CD4-positive, alpha-beta T cell treated with Interleukin-17A for 1 hour (primary cell): ENCODE measurements at places on chromosomes 12 and 14.

DNA sequence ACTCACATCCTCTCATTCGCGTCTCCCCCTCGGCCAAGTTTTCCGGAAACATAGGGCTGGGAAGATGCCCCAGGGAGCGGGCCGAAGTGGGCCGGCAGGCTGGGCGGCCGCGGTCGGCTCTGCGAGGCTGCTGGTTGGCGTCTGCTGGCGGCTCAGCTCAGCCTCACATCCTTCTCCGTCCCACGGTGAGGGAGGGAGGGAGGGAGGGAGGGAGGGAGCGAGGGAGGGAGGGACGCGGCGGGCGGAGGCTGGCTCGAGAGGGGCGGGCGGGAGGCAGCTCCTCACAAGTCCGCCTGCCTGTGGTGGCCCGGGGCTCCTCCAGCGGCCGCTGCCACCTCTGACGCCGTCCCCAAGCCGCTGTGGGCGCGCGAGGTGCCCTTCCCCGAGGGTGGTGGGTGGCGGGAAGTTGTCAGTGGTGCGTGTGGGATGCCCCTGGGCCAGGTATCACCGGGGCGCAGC lies 93.8 kb downstream of the RFLNA start:
- peak; percentile 46 for DNase-seq

DNA sequence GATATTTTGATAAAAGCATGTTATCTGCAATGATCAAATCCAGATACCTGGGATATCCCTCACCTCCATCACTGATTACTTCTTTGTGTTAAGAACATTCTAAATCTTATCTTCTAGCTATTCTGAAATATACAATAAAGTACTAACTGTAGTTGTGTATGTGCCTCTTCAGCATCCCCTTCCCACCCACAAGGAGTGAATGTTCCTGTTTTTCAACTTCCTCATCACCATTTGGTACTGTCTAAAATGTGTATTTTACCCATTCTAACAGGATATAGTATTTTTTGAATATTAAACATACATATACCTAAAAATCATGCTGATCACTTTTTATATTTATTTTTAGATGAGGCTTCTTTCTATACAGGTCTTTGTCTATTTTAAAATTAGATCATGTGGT lies 1252.6 kb downstream of the TMEM121 start:
- no peak for DNase-seq

DNA sequence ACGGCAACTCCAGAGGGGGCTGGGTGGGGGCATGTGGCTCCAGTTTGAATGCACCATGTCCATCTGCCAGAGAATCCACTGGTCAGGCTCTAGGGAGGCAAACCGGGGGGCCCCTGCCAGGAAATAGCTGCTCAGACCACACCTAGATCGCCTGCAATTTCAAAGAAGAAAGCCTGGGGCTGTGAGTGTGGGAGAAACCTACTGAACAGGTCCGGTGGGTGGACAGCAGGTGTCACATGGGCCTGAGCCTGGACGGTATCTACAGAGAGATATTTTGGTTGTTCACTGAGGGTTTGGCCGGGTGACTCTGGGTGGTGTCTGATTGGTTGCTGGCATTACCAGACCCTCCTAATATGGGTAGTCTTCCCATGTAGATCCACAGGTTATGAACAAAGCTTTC lies 32.0 kb downstream of the DAO start:
- DNase-seq, result no peak

DNA sequence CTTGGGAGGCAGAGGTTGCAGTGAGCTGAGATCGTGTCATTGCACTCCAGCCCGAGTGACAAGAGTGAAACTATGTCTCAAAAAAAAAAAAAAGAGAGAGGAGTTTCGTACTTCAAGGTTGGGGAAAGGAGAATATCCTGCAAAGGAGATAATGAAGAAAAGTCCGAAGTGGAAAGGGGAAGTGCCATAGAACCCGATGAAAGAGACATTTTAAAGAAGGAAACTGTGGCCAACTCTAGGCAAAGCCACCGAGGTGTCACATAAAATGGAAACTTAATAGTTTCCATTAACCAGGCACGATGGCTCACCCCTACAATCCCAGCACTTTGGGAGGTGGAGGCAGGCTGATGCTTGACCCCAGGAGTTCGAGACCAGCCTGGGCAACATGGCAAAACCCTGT lies 15.0 kb upstream of the LTBP2 start:
- no peak for DNase-seq

DNA sequence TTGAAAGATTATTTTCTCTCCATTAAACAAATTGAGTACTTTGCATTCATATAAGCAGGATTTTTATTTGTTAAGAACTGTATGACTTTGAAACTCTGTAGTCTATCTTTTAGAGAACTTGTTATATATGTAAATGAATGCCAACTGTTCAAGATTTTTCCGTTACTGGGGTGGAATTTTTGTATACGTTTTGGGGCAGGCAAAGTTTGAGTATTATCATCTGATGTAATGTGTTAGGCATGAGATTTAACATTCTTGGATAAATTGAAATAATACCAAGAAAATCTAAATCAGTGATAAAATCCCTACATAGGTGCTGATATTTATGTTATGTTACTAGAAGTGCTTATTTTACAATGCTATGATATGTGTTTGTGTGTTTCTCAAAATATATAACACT lies 8.4 kb downstream of the CNOT2 start:
- DNase-seq, result no peak

DNA sequence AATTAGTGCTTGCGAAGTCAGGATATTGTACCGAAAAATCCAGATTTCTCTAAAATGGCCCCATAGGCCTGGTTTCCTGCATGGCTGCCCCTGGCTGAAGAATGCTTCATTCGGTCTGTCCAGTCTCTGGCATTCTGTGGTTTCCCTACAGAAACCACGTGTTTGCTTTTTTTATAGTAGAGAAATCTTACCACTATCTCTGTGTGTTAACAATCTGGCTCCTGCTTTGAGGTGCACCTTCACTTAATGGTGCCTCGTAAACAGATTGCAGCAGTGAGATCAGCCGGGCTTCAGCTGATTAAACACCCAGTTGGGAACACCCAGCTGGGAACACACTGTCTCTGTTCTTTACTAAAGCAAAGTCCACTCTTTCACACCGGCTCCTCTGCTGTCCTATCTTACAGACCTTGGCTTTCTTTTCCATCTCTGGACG lies 6.7 kb upstream of the DNAAF2 start:
- DNase-seq, result no peak

GRCh38 chr12:17326649-17327048 lies 720.7 kb upstream of the LMO3 start:
- DNase-seq, result no peak

GRCh38 chr14:54364555-54365415 lies 32.0 kb upstream of the CDKN3 start:
- no peak for DNase-seq

DNA sequence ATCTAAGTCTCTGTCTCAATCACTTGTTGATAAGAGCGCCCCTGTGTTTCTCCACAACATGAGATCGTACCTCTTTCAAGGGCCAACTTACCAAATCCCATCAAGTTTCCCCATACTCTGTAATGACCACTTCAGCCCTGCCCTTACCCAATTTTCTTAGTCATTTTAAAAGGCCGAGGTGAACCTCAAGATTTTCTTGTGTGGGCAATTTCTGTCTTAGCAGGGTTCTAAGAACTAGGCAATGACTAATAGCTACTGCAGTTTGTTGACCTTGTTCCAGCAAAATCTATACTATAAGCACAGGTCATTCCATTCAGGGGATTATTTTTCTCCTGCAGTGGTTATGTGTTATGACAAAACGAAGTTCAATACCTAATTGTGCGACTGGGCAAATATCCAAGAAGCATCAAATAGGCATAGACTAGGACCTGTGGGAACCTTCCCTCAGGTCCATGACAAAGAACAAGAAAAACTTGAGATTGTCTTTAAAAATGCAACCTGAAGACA lies 359.8 kb downstream of the PCNX1 start:
- no peak for DNase-seq

DNA sequence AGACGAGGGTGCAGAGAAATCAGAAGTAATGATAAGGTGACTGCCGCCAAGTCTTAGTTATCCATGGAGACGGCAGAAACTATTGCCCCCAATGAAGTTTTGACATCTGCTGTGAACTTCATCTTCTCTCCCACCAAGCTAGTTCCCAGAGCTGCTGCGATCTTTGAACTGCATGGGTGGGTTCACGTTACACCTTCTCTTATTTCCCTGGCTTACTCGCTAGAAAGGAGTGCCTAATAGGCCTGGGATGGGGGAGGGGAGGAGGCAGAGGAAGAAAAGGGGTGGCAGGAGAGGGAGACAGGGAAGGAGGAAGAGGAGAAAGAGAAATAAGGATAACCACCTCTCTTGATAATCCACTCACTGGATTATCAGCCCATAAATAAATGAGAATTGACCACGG lies 157.1 kb downstream of the NTF3 start:
- DNase-seq, result no peak

DNA sequence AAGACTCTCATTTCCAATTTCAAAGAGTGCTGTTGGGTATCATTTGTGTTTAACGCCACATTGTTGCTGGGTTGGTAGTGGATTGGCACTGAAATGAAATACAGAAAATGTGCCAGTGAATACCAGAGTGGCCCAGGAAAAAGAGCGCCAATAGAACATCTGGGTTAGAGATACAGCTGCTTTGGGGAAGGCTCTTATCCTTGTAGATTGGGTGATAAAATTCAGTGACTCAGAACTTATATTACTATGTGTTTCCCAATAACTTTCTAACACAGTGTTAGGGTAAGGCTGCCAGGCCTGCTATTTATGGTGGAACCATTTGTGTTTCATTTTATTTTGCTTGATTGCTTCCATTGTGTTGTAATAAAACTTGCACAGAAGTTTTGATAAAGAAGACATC lies 168.2 kb upstream of the SSTR1 start:
- no peak for DNase-seq

DNA sequence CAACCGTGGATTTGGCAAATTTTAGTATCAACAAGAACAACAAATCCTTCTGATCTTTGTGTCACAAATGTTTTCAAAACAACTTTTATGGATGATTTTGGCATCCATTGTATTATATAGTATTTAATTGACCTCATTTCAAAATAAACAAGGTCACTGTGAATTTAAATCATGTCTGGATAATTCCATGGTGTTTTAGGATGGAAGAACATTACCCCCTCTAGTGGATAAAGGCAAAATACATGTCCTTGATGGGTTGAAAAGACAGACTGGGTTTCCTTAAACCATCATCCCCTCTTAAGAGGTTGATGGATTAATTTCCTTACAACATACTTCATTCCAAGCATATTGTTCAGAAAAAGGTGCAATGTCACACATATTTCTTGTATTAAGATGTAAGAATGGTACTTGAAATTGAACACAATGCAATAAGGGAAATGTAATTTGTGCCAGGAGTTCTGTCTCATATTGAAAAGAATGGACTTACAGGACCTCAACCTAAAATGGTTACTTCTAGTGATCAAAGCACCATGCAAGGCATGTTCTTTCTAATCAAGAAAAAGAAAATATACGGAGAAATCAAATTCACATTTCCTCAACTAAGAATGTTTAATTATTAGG lies 352.0 kb downstream of the BCAT1 start:
- no peak for DNase-seq

DNA sequence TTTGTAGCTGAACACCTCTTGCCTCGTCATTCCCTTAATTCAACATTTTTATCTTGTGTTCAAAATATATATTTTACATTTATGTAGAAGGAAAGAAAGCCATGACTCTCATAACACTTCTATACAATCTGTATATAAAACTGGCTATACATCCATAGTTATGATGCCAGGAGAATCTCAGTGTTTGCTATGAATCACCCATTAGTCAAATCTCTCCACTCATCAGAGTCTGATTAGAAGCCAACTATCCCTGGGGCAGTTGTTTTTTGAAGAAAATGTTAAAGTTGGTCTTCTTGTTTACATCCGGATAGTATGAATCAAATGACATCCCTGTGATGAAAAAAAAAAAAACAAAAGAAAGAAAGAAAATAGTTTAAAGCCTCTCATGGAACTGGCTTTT lies 503.9 kb downstream of the NELL2 start:
- no peak for DNase-seq

DNA sequence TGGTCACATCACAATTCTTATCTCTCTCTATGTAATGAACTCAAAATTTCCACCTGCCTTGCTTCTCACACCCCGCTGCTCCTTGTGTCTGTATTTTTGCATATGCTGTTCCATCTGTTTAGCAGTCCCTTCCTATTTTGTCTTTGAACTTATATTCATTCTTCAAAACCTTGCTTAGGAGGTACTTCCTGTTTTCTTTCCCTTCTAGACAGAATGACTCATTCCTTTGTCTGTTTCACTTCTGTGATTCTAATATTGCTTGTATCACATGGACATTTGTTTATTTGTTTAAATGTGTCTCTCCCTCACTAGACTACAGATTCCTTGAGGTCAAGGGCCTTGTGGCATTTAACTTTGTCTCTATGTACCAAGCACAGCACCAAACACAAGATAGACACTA lies 424.2 kb downstream of the ETNK1 start:
- no peak for DNase-seq

DNA sequence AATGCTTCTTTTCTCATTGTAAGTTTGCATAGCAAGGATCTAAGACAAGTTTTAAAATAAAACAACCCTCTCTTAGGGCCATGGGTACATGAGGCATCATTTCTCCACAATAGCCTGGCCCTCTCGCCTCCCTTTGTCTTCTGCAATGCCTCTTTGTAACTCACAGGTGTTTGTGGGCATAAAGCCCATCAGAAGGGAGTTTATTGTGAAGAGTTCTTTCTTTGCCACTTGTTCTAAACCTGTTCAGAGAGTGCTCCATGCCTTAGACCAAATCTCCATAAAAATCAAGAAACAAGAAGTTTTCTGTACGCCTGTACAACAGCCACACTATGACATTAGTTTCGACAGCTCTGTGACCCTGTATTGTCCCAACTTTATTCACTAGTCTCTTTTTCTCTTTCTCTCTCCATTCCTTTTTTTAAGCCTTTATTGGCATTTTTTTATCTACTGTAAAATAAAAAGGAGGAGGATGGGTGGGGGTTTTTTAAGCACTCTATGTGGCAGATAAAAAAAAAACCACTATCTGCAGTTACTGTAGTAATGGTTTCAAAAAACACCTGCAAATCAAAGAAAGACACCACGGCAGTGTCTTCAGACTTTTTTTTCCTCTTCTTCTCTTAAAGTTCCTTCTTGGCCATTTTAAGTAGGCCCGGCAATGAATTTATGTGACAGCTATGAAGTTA lies 1.6 kb downstream of the C12orf42 start:
- DNase-seq, result no peak

GRCh38 chr12:107351109-107351508 lies 257.8 kb upstream of the CRY1 start:
- no peak for DNase-seq

GRCh38 chr12:23197266-23197665 lies 572.3 kb downstream of the ETNK1 start:
- DNase-seq, result no peak

GRCh38 chr12:1059162-1059561 lies 68.1 kb downstream of the ERC1 start:
- DNase-seq, result no peak

DNA sequence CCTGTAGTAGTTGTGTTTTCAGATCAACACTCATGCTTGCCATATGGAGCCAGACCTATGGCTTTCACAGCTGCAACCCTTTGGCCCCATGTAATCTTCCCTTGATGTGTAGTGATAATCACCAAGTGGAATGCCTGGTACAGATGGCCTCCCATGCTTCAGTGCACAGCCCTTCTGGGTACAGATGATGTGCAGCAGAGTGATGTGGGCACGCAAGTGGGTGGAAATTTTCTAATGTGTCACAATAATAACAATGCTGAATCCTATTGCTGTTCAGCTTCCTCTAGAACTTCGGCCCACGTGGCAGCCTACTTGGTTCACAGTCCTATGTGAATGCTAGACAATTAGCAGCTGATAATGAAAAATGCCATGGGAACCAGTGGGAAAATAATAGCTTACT lies 188.1 kb downstream of the SNAPC1 start:
- no peak for DNase-seq

GRCh38 chr12:96263449-96263902 lies 69.3 kb downstream of the ELK3 start:
- DNase-seq, result no peak
